ENCODE measurements at places on chromosomes 5 and 9. TPM values are rescaled to one million over a fixed set of nuclear protein-coding genes. Genes with fewer than 3 reads are reported as not detected.

DNA sequence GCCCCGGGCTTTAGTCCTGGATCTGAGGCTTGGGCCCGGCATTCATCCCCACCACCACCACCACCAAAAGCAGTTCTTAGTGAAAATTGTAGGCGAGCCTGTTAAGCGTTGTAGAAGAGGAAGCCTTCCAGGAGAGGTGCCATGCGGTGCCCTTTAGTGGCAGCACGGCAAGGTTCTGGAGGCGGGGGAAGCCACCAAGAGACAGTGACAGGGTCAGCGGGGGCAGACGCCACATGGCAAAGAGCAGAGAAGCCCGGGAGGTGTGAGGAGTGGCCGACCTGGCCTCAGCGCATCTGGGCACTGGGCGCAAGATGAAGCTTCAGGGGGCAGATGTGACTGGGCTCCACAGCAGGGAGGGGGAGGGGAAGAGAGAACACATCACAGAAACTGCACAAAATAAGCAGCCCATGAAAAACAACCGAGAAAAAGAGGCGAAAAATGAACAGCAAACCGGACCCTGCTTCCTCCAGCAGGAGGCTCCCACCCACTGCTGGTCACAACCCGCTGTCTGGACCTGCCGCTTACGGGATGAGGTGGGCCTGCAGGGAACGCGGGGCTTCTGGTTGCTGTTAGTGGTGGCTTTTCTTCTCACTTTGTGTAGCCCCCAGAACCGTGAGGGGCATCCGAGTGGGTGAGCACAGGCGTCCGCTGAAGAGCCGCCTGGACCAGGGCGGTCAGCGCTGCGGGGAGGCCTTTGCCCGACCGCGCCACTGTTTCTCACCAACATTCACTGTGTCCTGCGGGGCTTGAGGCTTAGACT, 4.3 kb downstream of the LRRC14B start:
- no peak for DNase-seq
- no peaks in the 10 kb centered on the region for H3K4me1 ChIP-seq
- H3K36me3 ChIP-seq, result no peaks in the 10 kb centered on the region
- no peaks in the 10 kb centered on the region for H3K27me3 ChIP-seq
- H3K27ac ChIP-seq, result no peak overlapping the region

DNA sequence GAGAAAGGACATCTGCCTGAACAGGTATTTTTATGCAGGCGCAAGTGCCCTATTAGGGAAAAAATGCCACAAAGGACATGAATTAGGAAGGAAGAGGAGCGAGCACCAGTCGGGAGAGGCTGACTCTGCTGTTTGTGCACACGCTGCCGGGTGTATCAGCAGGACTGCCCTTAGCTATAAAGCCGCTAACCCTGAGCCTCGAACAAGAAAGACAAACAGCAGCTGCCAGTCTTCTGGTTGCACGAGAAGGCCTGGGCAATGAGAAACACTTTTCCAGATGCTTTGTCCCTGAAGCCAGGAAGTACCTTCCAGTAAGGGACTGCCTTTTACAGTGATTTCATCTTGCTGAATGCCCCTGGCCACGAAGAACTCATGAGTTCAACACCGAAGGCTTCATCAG, 12.6 kb downstream of the QSOX2 start:
- no peaks in the 10 kb centered on the region for H3K27me3 ChIP-seq
- no peak overlapping the region for H3K27ac ChIP-seq
- DNase-seq, result no peak
- no peaks in the 10 kb centered on the region for H3K4me1 ChIP-seq

- H3K27ac ChIP-seq, result no peak overlapping the region
- H3K27me3 ChIP-seq, result no peaks in the 10 kb centered on the region
- no peaks in the 10 kb centered on the region for H3K36me3 ChIP-seq
- no peak overlapping the region for H3K4me3 ChIP-seq
- H3K4me1 ChIP-seq, result no peaks in the 10 kb centered on the region
These were observed 31.9 kb downstream of the THBS4 start for GRCh38 chr5:80067016-80067415.

DNA sequence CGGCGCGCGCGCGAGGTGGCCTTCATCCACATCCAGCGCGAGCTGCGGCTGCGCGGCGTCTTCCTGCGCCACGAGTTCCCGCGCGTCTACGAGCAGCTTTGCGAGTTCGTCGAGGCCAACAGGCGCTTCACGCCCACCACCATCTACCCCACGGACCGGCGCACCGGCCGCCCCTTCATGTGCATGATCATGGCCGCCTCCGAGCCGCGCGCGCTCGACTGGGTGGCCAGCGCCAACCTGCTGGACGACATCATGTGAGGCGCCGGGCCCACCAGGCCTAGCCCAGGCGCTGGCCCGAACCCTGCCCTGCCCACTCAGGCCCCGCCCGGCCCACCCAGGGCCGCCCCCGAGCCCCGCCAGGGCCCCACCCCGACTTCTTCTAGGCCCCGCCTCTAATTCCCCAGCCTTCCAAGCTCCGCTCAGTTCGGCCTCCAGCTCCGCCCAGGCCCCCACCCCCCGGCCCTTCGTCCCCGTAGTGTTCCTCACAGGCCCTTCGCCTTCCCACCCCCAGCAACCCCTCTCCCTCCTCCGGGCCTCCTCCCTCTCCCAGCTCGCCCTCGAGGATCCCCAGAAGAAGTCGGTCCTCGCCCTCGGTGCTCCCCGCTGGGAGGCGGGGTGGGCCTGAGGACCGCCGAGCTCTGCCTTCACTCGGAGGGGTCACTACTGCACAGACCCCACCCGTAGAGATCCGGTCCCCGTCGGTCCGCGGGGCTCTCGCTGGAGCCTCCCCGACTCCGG, 2.0 kb upstream of the PHPT1 start:
- peak; percentile 71 for DNase-seq
- H3K4me1 ChIP-seq, result peaks cover 5% of the 10 kb centered on the region
- peak overlapping the region; percentile 75 for H3K27ac ChIP-seq
- peaks cover 3% of the 10 kb centered on the region for H3K27me3 ChIP-seq
- H3K36me3 ChIP-seq, result peaks cover 4% of the 10 kb centered on the region

The CDX1 gene
- 0.25 TPM for total RNA-seq

The IL13 gene
- not detected for total RNA-seq

DNA sequence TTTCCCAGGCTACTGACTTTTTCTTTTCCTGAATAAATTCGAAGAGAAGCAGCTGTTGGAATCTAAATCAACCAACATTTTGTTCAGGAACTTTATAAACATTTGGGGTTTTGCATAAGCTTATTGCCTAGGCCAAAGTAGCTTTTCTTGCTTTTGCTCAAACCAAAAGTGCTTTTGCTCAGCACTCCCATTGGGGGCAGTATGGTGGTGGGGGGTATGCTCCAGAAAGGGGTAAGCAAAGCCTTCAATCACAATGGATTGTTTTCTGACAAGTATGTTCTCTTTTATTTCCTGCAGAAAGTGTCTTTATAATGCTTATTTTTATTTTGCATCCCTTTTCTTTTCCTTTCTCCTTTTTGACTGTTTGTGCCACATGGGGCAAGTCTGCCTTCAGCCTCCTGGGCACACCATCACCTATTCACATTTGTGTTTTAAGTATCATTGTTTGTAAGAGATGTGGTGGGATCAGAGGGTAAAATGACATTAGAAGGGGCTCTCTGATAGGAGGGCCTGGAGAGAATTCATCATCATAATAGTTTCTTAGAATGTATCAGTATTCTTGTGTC, 86.0 kb downstream of the PRDM6 start:
- DNase-seq, result no peak
- no peak overlapping the region for H3K27ac ChIP-seq

- H3K4me3 ChIP-seq, result no peak overlapping the region
- H3K36me3 ChIP-seq, result no peaks in the 10 kb centered on the region
- H3K27ac ChIP-seq, result no peak overlapping the region
- H3K27me3 ChIP-seq, result no peaks in the 10 kb centered on the region
- peaks cover 6% of the 10 kb centered on the region for H3K4me1 ChIP-seq
- DNase-seq, result no peak
These were observed 76.9 kb upstream of the SPATA31D4 start for GRCh38 chr9:81851340-81851739.

GRCh38 chr5:147760086-147760875, 22.2 kb downstream of the JAKMIP2 start:
- H3K27me3 ChIP-seq, result no peaks in the 10 kb centered on the region
- no peak for DNase-seq
- no peaks in the 10 kb centered on the region for H3K4me1 ChIP-seq
- no peak overlapping the region for H3K4me3 ChIP-seq
- H3K36me3 ChIP-seq, result no peaks in the 10 kb centered on the region

- H3K36me3 ChIP-seq, result no peaks in the 10 kb centered on the region
- H3K27me3 ChIP-seq, result no peaks in the 10 kb centered on the region
- H3K4me3 ChIP-seq, result no peak overlapping the region
These were observed 43.6 kb upstream of the C5orf46 start for GRCh38 chr5:147949711-147950573.

DNA sequence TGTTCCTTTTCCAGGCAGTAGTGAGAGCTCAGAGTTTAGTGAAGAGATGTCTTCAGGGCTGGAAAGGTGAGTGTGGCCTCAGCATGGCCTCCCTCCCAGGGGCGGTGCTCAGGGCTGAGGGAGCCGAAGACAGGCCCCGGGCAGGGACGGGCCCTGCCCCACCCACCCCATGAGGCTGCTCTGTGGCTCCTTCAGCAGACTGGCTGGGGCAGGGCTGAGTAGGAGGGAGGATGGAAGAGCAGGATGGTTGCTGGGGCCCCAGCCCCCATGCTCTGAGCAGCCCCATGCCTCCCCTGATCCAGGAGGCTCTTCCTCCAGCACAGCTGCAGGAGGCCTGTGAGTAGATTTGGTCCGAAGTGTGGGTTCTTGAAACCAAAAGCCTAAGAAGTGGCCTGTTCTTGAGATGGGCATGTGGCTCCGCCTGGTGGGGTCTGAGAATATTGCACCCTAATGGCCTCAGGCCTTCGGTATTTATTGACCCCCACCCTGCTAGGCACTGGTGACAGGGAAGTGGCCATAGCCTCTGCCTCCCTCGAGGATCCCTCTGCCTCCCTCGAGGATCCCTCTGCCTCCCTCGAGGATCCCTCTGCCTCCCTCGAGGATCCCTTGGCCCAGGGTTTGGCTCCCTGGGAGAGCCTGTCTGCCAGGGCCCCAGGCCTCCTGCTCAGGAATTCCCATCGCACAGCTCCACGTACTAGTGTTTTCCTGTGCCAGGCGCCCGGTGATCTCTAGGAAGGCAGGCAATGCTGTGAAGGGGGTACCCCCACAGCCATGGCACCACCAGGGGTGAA, 65.4 kb upstream of the GARNL3 start:
- no peak overlapping the region for H3K27ac ChIP-seq
- H3K4me3 ChIP-seq, result no peak overlapping the region
- DNase-seq, result peak; percentile 91

GRCh38 chr9:1668441-1668840, 346.7 kb upstream of the SMARCA2 start:
- H3K36me3 ChIP-seq, result no peaks in the 10 kb centered on the region
- no peak overlapping the region for H3K27ac ChIP-seq
- H3K4me3 ChIP-seq, result no peak overlapping the region
- H3K4me1 ChIP-seq, result no peaks in the 10 kb centered on the region
- DNase-seq, result no peak

DNA sequence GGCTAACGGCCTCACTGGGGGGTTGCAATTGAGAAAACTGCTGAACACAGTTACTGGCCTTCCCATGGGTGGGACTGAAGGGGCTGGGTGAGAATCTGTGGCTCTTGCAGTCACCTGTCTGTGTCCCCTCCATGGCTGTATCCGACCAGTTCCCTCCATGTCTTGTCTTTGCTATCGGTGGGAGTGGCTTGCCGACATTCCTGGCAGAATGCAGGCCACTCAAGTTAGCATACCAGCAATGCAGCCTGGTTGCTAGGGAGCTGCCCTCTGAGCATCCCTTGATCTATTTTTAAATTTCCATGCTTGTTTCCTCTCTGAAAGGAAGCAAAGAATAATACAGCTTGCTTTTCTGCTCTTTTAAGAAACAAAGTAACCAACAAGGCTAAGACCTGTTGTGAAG, 1509.7 kb upstream of the WWC1 start:
- H3K4me1 ChIP-seq, result no peaks in the 10 kb centered on the region
- no peak overlapping the region for H3K4me3 ChIP-seq
- H3K27me3 ChIP-seq, result no peaks in the 10 kb centered on the region
- no peak overlapping the region for H3K27ac ChIP-seq

The SPATA31C1 gene
- not detected for total RNA-seq

DNA sequence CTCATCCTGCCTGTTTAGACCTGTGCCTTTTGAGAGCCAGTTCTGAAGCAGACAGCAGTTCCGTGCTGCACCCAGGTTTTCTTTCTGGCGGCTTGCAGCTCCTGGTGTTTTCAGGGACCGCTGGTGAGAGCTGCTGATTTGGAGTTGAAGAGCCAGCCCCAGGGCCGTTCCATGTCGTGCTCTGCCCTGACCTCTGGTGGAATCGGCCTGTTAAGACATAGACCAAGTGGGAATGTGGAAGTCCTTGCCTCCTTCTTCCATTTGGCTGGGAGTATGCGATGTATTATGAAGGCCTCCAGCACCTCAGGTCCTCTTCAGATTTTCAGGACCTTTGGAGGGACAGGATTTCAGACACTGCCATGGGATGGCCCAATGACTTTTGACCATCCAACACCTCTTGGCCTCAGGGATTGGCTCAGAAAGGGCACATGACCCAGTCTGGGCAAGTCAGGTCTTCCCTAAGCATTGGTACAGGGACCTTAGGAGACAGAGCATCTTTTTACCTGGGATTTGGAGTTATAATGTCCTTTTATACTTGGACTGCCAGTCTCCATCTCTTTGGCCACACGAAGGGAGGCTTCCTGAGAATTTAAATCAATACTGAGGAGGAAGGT, 136.1 kb upstream of the CLINT1 start:
- H3K36me3 ChIP-seq, result no peaks in the 10 kb centered on the region
- no peaks in the 10 kb centered on the region for H3K27me3 ChIP-seq
- DNase-seq, result peak; percentile 75
- no peak overlapping the region for H3K27ac ChIP-seq

- H3K27ac ChIP-seq, result no peak overlapping the region
- no peaks in the 10 kb centered on the region for H3K36me3 ChIP-seq
- peaks cover 34% of the 10 kb centered on the region for H3K4me1 ChIP-seq
- H3K4me3 ChIP-seq, result no peak overlapping the region
These were observed 151.5 kb downstream of the C9orf50 start for GRCh38 chr9:129469188-129469987.

DNA sequence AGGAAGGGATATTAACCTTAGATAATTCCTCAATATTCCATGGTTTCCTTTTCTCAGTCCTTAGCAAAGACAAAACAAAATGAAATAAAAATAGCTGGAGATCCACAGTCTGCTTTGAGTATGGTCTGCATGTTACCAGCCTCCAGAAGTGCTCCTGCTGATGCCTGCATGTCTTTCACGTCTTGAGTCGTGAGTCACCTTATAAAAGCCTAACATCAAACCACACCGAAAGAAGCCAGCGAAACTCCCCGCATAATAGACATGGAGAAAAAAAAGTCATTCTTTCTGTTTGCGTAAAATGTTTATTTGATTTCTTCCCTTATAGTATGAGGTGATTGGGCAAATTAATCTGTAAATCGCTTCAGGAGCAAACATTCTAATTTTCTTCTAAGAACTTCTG, 380.5 kb downstream of the SLCO4C1 start:
- H3K27ac ChIP-seq, result no peak overlapping the region
- no peaks in the 10 kb centered on the region for H3K36me3 ChIP-seq

GRCh38 chr9:12774861-12775678, at the start of gene LURAP1L:
TSS of gene LURAP1L (plus strand) at chr9:12775020. CDS start at chr9:12775716, 696 bp downstream.
- no peaks in the 10 kb centered on the region for H3K36me3 ChIP-seq
- H3K4me1 ChIP-seq, result peaks cover 48% of the 10 kb centered on the region
- peak within 1 kb of the TSS; percentile 74 for H3K4me3 ChIP-seq
- no peaks in the 10 kb centered on the region for H3K27me3 ChIP-seq
- DNase-seq, result peak; percentile 92
- H3K27ac ChIP-seq, result peak within 1 kb of the TSS; percentile 94

The TCERG1 gene
- 43.7 TPM for total RNA-seq

- no peaks in the 10 kb centered on the region for H3K36me3 ChIP-seq
- no peak overlapping the region for H3K4me3 ChIP-seq
- H3K27ac ChIP-seq, result no peak overlapping the region
- DNase-seq, result no peak
- no peaks in the 10 kb centered on the region for H3K27me3 ChIP-seq
These were observed 114.3 kb downstream of the ARHGEF28 start for GRCh38 chr5:73740274-73740790.

The FYB1 gene
- 31.2 TPM for total RNA-seq
